GM12864 (cell line): ENCODE measurements at places on chromosomes 12 and 14.

DNA sequence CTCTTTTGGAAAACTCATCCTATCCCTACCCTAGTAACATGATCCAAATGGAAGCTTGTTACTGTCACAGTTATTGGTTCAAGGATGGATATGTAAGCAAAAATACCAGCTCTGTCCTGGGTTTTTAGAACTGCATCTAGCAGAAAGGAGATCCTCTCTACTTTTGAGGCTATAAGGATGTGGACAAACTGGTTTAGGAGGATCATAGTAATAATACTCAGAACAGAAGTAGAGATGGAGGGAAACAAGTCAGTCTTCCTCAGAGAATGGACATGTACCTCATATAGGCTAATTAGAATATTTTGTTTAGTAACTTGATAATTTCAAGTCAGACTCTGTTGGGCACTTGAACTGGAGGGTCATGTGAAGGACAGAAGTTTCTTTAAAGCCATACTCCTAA is 26.6 kb downstream of the FUT8 start:
- no peak for DNase-seq

- no peak for DNase-seq
Observed at GRCh38 chr14:54823757-54824549, 78.7 kb downstream of the GCH1 start.

DNA sequence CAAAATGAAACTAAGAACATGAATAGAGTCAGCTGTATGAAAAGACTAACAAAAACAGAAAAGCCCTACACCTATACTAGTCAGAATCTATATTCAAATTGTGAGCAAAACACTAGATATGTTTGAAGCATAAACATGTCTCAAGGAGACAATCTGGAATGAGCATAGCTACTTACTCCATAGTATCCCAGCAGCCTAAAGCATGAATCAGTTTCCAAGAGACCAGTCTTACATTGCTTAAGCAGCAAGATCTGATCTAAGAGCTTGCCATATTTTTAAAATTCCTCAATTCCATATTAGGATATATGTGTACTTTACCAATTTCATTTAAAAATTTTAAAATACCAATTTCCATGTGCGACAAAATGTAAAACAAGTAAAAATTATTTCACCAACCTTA is 7.7 kb downstream of the CAPS2 start:
- no peak for DNase-seq

GRCh38 chr12:108856428-108857157 is 790 bp downstream of the SSH1 start:
- no peak for DNase-seq

- DNase-seq, result no peak
Observed at GRCh38 chr12:53602176-53602864, 23.9 kb downstream of the ATF7 start.

GRCh38 chr12:131620520-131620919 is 90.4 kb upstream of the SFSWAP start:
- no peak for DNase-seq

GRCh38 chr12:118374909-118375308 is 1.4 kb upstream of the SUDS3 start:
- no peak for DNase-seq

DNA sequence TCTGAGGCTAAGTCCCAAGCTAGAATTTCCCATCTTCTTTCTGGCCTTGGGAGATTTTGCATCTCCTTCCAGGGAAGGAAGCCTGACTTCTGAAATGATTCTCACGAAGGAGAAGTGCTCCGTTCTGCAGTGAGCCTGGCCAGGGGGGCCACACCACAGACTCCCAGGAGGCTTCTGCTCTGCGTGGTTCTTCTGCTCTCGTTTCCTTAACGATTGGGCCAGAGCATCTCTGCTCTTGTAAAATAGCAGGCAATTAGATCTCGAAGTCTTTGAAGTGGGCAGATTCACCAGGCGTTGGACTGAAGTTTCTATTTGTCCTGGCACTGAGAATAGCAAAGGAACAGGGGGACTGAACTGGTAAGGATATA is 6.7 kb upstream of the BATF start:
- no peak for DNase-seq

DNA sequence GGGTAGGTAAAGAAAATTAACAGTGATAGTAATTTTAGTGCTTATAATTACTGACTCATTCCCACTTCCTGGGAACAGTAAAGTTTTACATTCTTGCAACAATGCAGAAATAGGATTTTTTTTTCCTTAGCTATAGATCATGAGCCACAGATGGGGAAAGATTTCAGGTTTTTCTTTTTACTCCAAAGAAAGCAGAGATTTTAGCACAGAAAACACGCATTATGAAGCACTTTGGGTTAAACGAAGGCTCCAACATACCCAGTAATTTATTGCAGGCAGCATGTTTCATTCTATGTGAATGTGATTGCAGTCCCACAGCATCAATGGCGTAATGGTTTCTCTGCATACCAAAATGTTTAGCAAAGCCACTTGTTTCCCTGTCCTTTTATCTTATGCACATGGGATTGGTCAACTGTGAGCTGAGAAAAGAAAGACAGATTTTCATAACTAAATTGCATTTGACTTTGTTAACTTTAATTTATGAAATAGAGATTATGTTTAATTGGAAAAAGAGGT is 124.6 kb upstream of the E2F7 start:
- no peak for DNase-seq

DNA sequence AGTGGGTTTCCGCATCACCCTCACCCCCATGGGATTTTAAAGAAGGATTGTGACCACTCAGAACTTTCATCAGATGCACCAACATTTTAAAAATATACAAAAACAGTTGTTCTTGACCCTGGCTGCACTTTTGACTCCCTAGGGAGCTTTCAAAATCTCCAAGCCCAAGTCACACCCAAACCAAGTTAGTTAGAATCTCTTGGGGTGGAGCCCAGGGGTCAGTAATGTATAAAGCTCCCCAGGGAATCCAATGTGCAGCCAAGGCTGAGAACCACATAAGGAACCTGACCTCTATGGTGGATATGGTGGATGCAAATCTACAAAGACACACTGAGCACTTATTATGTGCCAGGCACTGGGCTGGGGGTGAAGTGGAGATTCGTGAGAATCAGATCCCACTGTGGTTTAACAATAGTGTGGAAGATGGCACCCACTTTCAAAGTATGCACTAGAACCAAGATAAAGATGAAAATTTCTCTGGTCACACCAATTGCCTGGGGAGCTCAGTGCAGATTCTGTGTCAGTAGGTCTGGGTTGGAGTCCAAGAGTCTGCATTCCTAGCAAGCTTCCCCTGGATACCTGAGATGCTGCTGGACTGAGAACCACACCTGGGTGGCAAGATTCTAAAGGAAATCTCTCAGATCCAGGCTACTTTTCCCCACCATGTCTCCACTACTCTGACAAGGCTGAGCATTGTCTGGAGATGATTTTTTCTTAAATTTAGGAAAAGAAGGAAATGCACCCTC is 18.9 kb upstream of the CMKLR1 start:
- DNase-seq, result no peak

DNA sequence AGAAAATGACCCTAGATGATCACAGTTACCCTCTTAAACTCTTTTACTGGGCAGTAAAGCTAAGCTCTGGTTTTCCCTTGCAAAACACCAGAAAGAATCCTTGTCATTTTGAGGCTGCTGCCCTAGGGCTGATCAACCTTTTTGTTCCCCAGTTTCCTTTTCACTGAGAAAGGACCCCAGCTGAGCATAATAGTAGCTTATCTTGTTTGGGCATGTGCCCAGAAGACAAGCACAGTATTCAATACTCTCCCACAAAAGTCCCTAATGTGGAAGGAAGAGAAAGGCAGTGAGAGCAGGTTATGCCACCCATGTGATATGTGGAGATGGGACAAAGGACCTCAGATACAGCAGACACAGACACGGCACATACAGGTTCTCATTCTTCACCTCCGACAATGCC is 332.6 kb upstream of the TMPO start:
- no peak for DNase-seq

DNA sequence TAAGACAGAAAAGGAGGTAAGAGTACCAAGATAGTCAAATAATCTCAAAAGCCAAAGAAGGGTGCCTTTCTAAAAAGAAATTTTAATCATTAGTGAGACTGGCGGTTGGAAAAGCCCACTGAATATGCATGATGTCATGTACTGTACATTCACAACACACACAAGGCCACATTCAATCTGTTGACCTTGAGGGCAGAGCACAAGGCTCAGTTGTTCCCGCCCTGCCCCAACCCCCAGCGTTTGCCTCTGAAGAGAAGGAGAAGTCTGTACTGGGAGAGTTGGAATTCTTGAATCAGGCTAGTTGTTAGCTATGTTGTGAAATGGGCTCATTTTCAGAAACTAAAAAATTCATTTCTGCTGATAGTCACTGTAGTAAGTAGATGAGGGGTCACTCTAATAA is 50.2 kb upstream of the NID2 start:
- DNase-seq, result no peak

GRCh38 chr12:104480826-104481440 is 24.2 kb downstream of the CHST11 start:
- DNase-seq, result no peak
